NCI-H2081 (cell line): ENCODE measurements at places on chromosomes 16 and 17.

- no peak for DNase-seq
Observed at GRCh38 chr16:89828870-89829629, 775 bp downstream of the SPIRE2 start.

GRCh38 chr16:15960124-15960971 is 10.9 kb downstream of the ABCC1 start:
- DNase-seq = no peak

GRCh38 chr16:49089533-49089932 is 192.1 kb downstream of the CBLN1 start:
- DNase-seq = no peak

- DNase-seq = no peak
Observed at GRCh38 chr17:72535779-72536178, 415.0 kb downstream of the SOX9 start.

DNA sequence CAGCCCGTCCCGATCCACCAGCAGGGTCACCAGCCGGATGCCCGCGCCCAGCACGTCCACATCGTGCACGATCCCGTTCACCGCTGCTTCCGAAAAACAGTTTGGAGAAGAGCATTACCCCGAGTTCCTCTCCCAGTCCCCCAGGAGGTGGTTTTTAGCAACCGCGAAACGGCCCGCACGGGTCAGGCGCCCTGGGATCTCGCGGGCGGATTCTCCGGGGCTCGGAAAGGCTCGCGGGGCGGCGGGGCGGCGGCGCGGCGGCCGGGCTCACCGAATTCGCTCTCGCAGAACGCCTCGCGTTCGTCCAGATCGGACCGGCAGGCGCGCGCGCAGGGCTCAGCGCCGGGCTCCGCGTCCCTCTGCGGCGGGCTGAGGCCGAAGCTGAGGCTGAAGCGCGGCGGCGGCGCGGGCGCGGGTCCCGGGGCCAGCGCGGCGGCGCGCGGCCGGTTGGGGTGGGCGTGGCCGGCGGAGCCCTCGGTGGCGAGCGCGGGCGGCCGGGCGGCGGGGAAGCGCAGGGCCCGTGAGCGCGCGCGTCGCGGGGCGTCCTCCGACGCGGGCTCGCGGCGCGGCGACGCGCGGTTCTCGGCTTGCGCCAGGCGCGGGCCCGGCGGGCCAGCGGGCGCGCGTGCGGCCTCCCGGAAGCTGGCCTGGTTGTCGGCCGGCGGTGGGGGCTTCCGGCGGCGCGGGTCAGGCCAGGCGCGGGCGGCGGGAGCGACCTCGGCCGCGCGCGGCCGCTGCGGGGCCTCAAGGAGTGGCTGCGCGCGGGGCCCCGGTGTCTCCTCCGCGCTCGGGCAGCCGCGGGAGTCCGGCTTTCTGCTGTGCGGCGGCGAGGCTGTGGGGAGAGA is 2.9 kb downstream of the C17orf58 start:
- DNase-seq = peak; percentile 85

- DNase-seq = no peak
Observed at GRCh38 chr17:77127735-77128361, 12.9 kb upstream of the SEC14L1 start.

DNA sequence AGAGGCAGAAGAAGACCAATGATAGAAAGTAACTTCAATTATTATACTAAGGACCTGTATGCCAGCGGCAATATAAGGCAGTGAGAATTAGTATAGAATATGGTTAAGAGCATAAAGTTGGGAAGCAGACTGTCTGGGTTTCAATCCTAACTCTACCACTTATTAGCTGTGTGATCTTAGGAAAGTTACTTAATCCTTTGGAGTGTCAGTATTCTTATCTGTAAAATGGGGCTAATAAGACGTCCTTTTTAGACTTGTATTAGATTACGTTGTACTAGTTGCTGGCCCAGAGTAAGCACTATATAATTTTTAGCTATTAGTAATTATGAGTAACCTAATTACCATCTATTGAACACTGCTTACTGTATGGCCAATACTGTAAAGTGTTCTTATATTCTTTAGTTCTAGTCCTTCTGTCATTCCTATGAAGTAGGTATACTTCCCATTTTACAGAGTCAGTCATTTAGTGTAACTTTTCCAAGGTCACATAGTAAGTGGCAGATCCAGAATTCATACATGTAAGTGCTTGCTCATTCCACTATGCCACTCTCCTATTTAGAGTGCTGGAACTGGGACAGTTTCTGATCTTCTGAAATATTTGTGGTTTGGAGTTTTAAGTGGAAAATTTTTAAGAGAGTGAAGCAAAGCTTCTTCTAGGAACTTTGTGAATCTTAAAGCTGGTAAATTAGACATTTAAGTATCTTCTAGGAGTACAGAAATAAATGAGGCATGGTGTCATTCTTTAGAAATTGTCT is 22.5 kb downstream of the HEATR9 start:
- DNase-seq = no peak

GRCh38 chr16:25033852-25034251 is 18.7 kb upstream of the ARHGAP17 start:
- DNase-seq = no peak

DNA sequence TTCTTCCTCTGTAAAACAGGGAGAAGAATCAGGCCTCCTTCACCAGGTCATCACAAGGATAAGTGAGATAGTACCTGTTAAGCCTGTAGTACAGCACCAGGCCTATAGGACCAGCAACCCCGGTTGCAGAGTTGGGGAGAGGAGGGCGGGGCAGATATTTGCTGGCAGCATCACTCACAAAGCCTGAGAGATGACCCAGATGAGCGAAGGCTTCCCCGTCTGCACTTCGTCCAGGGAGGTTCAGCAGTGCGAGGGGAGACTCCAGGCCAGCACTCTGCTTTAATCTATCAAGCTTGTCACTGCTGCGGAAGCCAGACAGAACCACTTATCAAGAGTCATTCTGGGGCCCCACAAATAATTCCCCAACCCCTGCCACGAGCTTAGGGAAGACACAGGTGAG is 15.8 kb upstream of the RBBP6 start:
- DNase-seq = no peak

- DNase-seq = peak; percentile 81
Observed at GRCh38 chr17:37177254-37177870, 198.4 kb upstream of the C17orf78 start.

DNA sequence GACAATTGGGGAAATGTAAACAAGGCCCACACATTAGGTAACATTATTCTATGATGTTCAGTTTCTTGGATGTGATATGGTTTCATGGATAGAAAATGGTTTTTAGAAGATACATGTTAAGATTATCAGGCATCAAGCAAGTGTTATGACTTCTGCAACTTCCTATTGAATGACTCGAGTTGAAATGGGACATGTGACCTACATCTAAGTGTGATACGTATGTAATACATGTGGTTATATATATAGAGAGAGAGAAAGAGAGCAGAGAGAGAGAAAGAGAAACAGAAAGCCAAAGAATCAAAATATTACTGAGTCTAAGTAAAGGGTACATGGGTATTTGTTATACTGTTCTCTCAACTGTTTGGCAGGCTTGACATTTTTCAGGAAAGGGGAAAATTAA is 1.7 kb downstream of the TMEM170A start:
- DNase-seq = no peak

DNA sequence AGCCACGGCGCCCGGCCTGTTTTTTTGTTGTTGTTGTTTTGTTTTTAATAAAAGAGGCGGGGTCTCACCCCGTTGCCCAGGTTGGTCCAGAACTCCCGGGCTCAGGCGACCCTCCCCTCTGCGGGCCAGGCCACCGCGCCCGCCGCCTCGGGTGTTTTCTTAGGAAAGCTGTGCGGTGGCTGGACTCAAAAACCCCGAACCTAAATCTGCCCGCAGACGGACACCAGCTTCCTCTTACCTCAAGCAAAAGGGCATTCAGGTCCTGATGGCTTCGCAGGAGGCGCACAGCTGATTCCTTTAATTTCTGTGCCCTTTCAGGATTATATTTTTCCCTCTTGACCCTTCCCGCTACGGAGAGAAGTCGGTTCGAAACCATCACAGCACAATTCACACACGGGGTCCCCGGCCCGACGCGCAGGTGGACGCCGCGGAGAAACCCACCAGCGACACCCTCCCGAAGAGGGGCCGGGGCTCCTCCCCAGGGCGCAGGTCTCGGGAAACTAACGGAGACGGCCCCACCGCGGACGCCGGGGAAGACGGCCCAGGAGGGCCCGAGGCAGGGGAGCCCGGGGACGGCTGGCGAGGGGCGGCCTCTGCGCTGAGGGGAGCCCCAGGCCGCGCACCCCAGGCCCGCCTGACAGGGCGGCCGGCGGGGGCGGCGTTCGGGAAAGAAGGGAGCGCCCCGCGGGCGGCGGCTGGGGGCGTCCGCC is 653 bp downstream of the FANCA start:
- DNase-seq = no peak

DNA sequence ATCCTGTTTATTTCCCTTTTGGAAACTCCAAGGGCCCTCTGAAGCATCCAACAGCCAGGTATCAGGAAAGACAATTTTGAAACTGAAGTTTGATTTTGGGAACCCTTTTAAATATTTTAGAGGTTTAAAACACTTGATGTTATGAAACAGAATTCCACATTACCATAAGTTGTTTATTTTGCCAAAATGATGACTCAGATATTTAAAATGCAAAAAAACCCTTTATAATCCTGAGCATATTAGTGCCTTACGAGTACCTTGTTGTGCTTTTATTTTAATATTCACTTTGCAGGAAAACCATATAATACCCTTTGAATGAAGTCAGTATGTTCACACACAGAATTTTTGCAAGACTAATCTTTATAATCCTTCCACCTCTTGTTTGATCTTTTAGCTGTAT is 765.1 kb upstream of the CA10 start:
- DNase-seq = no peak

GRCh38 chr16:76222087-76222486 is 55.1 kb upstream of the CNTNAP4 start:
- DNase-seq = no peak

- no peak for DNase-seq
Observed at GRCh38 chr17:7883781-7884386, 4.7 kb upstream of the CHD3 start.

DNA sequence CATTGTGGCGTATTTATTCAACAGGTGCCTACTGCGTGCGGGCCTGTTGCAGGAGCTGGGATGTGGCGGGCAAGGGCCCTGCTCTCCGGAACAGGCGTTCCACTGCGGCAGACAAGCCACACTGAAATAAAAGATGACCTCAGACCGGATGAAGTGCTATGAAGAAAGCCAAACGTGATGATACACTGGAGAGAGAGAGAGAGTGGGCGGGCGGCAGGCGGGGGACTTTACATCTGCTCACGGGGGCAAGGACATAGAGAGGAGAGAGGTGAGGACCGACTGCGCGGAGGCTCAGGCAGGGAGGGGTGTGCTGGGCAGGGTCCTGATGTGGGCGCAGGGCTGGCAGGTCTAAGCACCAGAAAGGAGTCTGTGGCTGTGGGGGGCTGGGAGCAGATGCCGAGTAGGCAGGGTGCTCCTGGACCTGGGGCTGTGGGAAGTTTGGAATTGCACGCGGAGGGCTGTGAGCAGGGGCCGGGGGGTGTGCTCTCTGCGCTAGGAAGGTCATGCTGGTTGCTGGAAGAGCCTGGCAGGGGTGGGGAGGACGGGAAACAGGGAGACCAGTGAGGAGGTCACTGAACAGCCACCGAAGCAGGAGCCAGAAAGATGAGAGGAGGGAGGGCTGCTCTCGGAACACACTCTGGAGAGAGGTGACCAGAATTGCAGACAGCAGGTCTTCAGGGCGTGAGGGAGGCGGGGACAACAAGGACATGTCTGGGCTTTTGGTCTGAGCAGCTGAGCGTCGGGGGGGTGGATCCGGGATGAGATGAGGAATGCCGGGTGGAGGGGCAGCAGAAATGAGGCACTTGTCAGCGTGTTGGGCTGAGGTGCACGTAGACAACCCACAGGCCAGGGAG is 9.9 kb downstream of the MXRA7 start:
- no peak for DNase-seq

GRCh38 chr17:33052856-33053255 is 61.2 kb downstream of the SPACA3 start:
- DNase-seq = no peak

- DNase-seq = no peak
Observed at GRCh38 chr17:41196068-41196467, 6.4 kb downstream of the KRTAP9-1 start.

GRCh38 chr16:66224626-66225025 is 141.9 kb upstream of the CDH5 start:
- no peak for DNase-seq

DNA sequence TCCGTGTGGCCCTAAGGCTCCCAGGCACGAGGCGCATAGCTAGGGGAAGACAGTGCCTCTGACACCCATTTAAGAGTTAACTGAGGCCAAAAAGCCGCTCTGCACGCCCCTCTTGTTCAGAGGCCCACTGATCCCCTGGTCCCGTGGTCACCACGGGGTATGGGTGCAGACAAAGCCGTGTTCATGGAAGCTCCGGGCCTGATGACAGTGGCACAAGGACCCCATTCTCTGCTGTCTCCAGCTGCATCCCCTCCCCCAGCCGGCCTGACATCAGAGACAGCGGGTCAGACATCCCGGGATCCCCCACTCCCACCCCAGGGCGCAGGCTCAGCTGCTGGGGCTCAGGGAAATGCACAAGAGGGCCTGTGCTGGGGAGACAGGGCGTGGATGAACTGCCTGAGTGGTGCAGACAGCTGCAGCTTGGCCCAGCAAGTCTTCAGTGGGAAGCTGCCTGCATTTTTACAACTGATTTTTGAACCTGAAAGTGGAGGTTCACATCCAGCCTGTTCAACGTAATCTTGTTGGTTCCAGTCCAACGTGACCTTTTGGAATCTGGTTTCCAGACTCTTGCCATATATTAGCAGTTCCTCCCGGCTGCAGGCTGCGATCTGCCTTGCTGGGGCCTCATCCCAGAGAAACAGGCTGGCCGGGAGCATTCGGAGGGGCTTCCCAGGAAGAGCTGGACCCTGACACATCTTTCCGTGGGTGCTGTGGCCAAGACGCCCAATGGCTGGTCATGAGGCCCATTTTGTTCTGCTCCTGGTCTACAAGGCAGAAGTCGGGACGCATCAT is 9.7 kb upstream of the BAHCC1 start:
- no peak for DNase-seq

GRCh38 chr17:1871756-1872155 is 42.0 kb downstream of the RPA1 start:
- DNase-seq = no peak

- no peak for DNase-seq
Observed at GRCh38 chr16:533391-534123, 6.0 kb downstream of the CAPN15 start.

- no peak for DNase-seq
Observed at GRCh38 chr17:64783556-64784352, 121.6 kb upstream of the SMURF2 start.

DNA sequence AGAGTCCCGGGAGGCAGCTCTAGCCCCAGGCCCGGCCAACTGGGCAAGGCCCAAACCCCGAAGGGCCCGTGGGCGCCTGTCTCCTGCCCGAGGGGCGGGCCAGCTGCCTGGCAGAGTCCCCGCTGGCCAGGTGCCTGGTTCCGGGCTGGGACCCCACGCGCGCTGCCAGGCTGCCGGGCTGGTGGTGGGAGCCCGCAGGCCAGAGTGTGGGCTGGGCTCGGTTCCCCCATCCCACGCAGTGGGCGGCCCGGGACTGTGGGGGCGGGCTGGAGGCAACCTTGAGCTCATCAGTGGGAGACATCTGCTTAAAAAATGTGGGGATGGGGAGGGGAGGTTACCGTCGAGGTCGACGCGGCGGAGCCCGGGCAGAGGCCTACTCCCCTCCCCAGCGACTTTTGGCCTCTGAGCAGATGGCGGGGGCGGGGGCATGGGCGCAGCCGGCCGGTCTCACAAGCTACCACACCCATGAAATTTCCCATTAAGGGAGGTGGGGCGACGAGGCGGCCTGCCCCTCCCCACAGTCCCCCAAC is 176.4 kb upstream of the GSE1 start:
- DNase-seq = peak; percentile 55

- DNase-seq = no peak
Observed at GRCh38 chr17:56262803-56263202, 109.5 kb downstream of the ANKFN1 start.
